ENCODE measurements at places on chromosomes 1 and 21.
A peak's percentile ranks its signal among the peaks of the same experiment; 100 is the strongest.

DNA sequence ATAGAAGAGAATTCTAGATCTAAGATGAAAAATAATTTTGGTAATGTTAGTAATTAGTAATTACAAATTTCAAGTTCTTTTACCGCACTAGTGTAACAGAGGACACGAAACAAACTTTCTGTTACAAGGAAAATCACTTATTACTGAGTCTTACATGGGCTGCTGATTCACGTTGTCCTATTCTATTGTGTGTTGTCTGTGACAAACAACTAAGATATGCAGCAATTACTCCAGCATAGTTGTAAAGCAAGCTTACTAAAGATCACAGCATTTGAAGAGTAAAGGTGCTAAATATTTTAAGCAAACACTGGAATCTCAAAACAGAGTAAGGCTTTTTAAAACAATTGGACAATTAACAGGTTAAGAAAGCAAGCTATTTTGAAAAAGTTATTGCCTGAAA, 502.3 kb downstream of the KCNT2 start:
- DNase-seq: no peak

GRCh38 chr1:159030877-159031447, 21.3 kb downstream of the IFI16 start:
- no peak for DNase-seq

- no peak for DNase-seq
These were observed 42.6 kb downstream of the EYA3 start for GRCh38 chr1:28045777-28046176.

- no peak for DNase-seq
These were observed 83.1 kb downstream of the ESRRG start for GRCh38 chr1:216640100-216640499.

GRCh38 chr1:41835485-41835884, 83.2 kb downstream of the HIVEP3 start:
- no peak for DNase-seq

DNA sequence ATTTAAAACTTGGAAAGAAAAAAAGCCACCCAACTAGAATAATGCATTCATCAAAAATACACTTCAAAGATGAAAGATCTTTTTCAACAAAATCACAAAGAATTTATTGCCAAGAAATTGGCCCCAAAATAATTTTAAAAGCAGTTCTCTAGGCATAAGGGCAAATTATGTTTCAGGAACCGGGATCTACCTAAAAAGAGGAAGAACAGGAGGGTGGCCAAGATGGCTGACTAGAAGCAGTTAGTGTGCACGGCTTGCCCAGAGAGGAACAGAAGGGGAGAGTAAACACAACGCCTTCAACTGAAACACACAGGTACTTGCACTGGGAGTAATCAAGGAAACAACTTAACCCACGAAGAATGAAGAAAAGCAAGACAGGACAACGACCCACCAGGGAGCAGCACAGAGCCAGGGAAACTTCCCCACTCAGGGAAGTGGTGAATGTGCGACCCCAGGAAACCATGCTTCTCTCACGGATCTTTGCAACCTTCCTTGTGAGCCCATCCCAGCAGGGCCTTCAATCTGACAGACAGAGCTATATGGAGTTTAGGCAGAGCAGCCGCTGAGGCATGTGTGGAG, 46.1 kb downstream of the ACKR1 start:
- no peak for DNase-seq

DNA sequence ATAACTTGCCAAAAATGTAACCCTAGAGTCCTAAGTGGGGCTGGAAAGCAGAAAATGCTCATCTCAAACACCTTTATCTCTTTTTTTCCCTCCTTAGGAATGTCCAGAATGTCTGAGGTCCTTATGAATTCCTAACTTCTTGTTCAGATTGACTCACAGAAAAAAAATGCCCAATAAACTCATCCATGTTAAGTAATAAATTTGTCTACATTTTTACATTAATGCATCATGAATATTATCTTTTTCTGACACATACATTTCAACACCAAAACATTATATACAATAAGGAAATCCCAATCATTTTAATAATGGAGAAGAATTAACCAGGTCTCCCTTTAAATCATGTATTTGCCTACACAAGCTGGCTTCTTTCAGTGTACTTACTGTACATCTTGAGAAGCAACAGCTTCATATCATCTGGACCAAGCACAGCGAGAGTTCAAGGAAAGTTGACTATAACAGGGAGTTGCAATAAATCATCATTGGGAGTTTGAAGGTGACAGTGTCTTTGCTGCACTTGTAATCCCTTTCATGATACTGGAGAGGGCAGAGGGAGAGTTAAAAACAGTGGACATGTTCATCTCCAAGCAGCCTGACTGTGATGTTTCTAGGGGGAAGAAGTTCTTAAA, 565.2 kb downstream of the LTN1 start:
- peak; percentile 67 for DNase-seq

GRCh38 chr1:158095737-158096335, 84.9 kb upstream of the CD1D start:
- DNase-seq: no peak

DNA sequence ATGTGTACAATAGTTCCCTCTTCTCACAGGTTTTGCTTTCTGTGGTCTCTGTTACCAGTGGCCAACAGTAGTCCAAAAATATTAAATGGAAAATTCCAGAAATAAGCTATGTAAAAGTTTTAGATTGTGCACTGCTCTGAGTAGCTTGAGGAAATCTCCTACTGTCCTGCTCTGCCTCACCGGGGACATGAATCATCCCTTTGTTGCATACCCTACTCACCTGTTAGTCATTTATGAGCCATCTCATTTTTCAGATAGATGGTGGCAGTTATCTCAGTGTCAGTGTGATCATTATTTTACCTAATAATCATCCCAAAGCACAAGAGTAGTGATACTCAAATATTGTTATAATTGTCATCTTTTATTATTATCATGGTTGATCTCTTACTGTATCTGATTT, 688.1 kb downstream of the PLA2G4A start:
- peak; percentile 2 for DNase-seq

DNA sequence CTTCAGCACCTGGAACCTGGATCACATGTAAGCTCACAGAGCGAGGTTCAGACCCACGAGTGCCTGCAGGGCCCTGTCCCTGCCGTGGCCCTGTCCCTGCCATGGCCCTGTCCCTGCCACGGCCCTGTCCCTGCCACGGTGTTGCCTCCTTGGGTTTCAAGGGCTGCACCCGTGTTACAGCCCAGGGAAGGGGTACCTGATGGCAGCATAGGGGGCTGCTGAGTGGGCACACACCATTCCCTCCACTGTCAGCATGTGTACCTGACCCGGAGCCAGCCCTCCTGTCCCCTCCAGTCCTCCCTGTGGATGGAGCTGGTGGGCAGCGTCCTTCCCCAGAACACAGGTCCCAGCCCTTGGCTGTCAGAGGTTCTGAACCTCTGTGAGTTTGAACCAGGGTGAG, 15.3 kb downstream of the DFFB start:
- DNase-seq: no peak

DNA sequence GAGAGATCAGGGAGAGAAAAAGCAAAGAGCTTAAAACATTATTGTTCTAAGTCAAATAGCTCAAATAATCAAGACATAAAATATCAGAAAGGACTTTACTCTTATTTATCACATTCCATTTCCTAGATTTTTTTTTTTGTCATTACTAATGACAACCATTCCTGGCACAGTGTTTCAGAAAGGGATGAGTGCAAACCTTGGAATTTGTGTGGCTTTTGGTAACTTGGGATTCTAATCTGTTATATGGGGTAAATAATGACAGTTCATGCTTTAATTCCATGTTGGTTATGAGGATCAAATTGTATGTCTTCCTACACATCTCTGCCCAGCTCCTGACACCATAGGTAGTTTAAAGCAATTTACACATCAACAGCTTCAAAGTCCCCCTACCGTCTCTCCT, 358.4 kb upstream of the ADGRL4 start:
- no peak for DNase-seq
